Putamen (tissue), 1 donor: ENCODE measurements at places on chromosomes 6 and 20.
A peak's percentile ranks its signal among the peaks of the same experiment; 100 is the strongest.

- no peak for DNase-seq
These were observed 87.5 kb downstream of the RALGAPA2 start for GRCh38 chr20:20624914-20625313.

DNA sequence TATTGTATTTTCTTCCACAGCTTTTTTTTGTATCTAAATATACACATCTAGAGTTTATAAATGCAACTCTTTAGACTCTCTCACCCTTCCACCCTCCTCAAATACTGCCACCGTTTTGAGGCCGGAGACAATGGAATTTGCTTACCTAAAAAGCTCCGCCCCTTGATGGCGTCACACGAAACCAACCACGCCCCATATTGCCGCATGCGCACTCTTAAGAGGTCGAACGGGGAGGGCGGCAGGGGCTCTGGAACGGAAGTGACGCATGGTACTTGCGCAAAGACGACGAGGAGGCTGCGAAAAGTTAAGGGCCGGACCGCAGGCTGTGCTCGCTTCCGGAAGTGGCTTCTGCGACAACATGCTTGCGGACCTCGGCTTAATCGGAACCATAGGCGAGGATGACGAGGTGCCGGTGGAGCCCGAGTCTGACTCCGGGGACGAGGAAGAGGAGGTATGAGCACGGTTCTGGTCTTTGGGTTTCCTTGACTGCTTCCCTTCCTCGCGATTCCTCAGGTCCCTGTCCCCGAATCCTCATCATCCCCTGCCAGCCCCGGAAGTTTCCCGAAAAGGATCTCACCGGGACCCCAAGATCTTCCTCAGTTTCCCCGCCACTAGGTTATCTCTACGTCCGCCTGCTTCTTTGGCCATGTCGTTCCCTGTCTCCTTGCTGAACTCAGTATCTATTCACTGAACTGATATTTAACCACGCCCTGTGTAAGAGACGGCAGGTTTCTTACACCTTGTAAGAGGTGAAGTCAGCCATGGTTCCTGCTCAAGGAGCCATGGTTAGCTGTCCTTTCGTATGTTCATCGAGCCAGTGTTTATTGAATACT, at the start of gene DDX27:
TSS of gene DDX27 (plus strand) at position 326 of the 833 bp plus-strand sequence. CDS start at position 359, 33 bp downstream.
- DNase-seq = peak; percentile 99

DNA sequence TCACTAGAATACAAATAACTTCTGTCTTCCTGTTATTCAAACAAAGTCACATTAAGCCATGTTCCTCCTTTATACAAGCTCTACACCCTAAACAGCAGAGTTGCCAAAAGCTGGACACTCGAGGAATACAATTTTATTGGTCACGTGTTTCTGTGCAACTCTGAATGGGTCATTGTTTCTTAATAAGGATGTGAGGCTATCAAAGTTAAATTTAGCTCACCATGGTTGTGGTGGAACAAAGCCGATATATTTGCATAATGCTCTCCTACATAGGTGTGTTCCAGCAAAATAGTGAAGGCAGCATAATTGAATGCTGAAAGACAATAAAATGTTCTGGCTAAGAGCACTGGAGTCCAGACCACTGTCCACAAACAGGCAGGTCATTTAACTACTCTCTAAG, 36.9 kb upstream of the CD2AP start:
- DNase-seq = no peak

DNA sequence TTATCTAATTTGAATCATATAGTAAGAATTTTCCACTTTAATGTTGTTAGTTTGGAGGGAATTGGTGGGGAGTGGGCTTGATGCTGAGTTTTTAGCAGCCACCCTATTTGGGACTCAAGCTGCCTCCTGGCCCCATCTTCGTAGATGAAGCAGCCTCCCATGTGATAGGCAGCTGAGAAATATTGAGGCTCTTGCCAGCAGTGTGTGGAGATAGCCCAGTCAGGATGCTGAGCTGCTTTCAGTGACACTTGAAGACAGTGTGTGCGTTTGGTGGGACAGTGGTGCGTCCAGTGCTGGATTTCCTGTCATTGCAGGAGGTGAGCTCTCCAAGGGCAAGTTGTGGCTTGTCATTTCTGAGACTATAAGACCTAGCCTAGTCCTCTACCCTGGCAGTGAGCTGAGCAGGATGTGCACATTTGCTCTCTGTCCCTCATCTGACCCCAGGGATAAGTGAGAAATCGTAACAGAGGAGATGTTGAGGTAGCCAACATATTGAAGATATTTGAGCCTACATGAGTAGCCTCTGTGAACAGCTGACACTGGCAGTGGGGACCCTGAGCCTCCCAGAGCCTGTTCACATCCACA, 47.9 kb upstream of the RNF8 start:
- DNase-seq = no peak

GRCh38 chr20:47124181-47124717, 229.6 kb downstream of the EYA2 start:
- no peak for DNase-seq

GRCh38 chr6:144304223-144304848, 19.2 kb downstream of the UTRN start:
- no peak for DNase-seq

GRCh38 chr20:45968081-45968671, 3.8 kb downstream of the ZNF335 start:
- no peak for DNase-seq

GRCh38 chr6:162234631-162235030, 492.9 kb downstream of the PRKN start:
- DNase-seq = no peak

GRCh38 chr6:30888816-30889495, 4.6 kb downstream of the DDR1 start:
- no peak for DNase-seq

GRCh38 chr6:128827675-128828464, 55.1 kb upstream of the LAMA2 start:
- no peak for DNase-seq

GRCh38 chr20:682123-682522, 6.5 kb upstream of the SCRT2 start:
- no peak for DNase-seq

GRCh38 chr6:106525107-106525881, 104.0 kb downstream of the RTN4IP1 start:
- no peak for DNase-seq

- DNase-seq = no peak
These were observed 1.7 kb upstream of the GMPR start for GRCh38 chr6:16236631-16237199.

DNA sequence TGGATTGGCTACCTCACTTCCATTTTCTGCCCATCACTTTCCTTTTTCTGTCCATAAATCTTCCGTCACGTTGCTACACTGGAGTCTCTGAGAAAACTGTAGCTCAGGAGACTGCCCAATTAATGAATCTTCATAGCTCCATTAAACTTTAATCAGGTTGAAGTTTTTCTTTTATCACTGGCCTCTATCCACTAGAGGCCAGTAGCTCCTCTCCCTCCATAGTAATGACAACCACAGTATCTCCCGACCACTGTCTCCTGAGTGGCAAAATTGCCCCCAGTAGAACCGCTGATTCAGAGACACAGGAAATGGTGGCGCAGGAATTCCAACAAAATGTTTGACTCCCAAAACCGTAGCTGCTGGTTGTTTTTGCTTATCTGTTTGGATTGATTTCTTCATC, 18.4 kb upstream of the DOK5 start:
- DNase-seq = no peak

- DNase-seq = no peak
These were observed 409.9 kb upstream of the SPTLC3 start for GRCh38 chr20:12598894-12599293.

DNA sequence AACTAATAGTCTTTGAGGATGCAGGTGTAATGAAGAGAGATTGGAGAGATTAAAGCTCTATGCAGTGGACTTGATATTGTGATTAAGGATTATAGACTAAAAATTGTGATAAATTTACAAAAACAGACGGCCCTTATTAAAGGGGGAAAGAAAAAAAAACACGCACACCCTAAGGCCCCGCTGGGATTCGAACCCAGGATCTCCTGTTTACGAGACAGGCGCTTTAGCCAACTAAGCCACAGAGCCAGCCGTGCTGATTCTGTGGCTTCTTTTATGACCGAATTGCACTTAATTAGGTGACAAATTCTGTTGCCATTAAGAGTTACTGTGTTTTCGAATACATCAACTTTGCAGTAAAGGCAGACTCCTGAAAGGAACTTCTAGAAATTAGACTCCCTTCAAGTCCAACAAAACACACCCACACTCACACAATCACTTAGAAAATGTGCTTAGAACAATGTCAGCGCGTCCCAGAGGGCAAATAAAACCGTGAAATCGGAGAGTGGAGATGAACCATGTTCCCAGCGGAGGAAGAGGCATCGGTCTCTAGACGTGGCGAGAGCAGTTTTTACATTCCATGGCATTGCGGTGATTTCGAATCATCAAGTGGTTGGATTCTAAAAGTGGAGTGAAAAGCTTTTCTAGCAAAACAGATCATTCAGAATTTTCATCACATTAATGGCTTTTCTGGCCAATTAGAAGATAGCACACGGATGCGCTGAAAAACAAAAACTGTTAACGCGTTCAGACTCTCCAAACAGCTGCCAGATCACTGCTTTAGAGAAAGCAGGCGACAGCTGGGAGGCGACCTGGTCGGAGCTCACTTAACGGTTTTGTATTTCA, 122.6 kb downstream of the GPX5 start:
- peak; percentile 77 for DNase-seq

DNA sequence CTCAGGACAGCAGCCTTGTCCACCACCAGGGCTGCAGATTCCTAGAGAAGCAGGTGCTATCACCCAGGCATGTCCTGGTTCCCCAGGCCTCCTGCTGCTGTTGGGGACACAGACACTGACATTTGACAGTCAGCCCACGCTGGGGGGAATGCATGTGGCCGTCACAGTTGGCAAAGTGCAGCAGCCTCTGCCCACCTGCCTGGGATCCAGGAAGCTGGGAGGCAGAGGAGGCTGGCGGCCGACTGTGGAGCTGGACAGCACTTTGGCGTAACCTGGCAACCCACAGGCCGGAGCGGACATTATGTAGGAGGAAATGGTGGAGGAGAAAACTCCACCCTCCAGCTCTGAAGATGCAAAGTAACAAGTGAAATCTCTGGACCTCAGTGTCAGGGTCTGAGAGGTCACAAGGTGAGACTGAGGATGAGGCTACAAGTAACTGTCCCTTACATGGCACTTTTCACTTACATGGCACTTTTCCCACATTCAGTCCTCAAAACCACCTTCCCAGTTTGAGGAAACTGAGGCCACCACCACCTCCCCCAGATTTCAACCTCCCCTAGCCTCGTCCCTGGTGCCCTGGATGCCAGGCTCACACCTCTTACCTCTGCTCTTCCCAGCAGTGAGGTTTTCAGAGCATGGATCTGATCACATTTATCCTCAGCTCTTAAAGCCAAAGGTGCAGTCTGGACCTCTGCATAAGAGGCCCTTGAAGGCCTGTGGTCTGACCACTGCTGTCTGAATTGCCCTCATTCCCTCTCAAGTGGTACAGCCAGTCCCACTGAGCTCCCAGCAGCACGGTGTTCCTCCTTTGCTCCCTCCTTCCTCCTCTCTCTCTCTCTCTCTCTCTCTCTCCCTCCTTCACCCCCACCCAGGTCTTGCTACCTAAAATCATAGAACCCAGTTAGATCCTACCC, 8.7 kb downstream of the MAP1LC3A start:
- DNase-seq = no peak

- no peak for DNase-seq
These were observed 10.7 kb upstream of the STMND1 start for GRCh38 chr6:17091122-17091521.

GRCh38 chr6:80667006-80667405, 560.5 kb downstream of the BCKDHB start:
- DNase-seq = no peak

- no peak for DNase-seq
These were observed 92.5 kb downstream of the MAN1A1 start for GRCh38 chr6:119256978-119257462.
